ENCODE measurements at places on chromosomes 3 and 15.

GRCh38 chr3:136109499-136109898, 86.6 kb downstream of the MSL2 start:
- DNase-seq = no peak

GRCh38 chr15:101439920-101440319, 49.6 kb downstream of the PCSK6 start:
- DNase-seq = no peak

DNA sequence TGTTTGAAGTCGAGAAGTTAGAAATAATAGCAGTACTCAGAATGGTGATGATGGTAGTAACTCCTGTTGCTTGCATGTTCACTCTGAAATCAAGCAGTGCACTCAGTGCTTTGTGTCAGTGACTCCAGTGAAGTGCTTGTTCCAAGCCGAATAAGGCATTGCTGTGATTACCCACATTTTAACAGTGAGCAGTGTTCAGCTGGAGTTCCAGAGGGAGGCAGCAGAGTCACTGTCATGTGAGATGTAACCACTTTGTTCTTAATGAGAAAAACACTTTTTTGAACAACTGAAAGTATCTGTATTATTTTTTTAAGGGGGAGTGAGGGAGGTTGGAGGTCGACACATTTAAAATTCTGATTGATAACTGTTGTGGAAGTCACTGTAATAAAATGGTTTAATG, 3.7 kb downstream of the MDFIC2 start:
- no peak for DNase-seq

DNA sequence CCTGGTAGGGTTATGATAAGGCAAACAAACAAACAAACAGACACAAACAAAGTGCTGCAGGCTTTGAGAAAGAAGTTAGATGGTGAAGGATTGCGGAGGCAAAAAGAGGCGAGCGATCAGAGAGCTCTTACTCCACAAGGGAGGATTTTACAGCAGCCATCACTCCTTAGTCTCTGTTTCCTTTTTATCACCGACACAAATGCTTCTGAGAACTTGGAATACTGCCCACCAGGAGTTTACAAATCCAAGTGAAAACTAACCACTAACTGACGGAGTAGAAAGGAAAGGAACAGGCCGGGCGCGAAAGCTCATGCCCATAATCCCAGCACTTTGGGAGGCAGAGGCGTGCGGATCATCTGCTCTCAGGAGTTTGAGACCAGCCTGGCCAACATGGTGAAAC, 35.6 kb upstream of the GPR160 start:
- DNase-seq = no peak

GRCh38 chr15:91609966-91610365, 243.5 kb upstream of the SLCO3A1 start:
- no peak for DNase-seq

DNA sequence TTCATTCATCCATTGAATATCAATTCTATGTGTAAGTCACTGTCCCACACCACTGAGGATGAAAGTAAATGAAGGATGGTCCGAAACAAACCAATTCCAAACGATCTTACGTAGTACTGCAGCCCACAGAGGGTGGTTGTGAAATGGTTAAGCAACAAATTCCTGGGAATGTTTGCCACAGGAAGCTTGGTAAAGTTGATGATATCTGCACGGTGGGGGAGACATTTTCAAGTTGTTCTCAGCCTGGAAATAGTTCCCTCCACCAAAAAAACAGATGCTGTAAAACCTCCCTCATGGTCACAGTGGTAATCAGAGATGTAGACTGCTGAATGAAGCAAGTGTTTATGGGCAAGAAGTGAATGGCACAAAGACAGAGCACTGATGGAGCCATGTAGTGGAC, 35.9 kb upstream of the BNC1 start:
- DNase-seq = no peak

GRCh38 chr15:22974745-22975144, 5.4 kb downstream of the CYFIP1 start:
- no peak for DNase-seq

- DNase-seq = no peak
These were observed 11.5 kb upstream of the PARP14 start for GRCh38 chr3:122668930-122669730.

DNA sequence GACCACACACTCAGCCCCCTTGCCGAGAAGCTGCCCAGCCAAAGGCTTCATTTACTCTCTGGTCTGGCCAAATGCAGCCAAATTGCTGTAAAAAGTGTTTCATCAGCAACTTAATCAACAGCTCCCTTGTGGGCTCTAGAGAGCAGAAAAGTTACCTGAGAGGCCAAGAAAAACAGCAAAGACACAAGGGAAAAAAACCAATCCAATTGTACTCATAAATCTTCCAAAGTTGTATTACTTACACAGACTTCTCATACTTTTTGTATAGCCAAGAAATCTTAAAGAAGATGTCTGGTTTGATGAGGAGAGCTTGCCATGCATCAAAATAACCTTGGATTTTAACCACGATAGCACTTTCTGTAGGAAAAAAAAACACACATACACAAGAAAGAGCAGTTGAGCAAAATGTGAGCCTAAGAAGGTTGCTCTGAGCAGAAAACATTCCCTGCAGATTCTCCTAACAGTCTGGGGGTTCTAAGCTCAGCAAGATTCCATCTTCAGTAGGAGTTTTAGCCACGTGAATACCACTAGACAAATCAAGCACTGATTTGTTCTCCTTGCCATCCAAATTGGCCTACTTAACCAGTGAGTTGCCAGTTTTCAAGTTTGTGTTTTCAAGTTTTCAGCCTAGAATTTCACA, 120.0 kb downstream of the CYP19A1 start:
- no peak for DNase-seq

DNA sequence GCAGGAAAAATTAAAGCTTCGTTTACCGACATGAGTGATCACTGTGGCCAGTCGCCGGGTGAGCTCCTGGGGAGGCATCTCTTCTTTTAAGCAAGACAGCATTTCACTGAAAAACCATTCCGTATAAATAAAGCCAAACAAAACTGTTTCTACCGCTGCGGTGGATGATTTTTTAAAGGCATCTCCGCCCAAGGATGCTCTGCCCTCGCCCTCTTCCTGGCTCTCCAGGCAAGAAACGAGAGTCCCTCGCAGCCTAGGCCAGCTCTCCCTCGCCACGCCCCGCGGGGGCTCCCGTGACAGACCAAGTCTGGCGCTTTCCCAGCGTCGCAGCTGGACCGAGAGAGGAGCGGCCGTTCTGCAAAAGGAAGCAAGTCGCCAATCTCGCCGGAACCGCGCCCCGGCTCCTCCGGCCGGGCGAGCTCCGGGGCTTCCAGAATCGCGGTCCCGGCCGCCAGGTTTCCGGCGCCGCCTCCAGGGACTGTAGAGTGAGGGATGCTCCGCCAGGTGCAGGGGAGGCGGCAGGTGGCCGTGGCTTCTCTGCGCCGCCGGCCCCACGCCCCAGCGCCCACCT, 458 bp downstream of the MCF2L2 start:
- peak; percentile 70 for DNase-seq

DNA sequence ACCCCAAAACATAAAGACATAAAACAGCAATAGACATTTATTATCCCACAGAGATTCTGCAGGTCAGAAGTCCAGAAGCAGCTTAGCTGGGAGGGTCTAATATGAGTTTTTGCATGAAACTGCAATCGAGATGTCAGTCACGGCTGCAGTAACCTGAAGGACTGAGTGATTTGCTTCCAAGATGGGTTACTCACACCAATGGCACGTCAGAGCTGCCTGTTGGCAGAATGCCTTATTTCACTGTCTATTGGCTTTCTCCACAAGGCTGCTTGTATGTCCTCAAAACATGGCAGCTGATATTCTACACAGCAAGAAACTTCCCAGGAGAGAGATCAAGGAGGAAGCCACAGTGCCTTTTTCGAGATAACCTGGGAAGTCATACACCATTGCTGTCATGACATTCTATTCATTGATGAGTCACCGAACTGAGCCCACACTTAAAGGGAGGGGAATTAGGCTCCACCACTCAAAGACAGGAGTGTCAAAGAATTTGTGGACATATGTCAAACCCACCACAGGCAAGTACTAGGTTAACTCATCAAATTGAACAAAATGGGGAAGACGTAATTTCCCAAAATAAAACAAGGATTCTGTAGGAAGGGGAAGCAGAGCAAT, 122.2 kb downstream of the SYNPR start:
- no peak for DNase-seq

GRCh38 chr3:31929826-31930502, 51.1 kb downstream of the OSBPL10 start:
- DNase-seq = no peak

DNA sequence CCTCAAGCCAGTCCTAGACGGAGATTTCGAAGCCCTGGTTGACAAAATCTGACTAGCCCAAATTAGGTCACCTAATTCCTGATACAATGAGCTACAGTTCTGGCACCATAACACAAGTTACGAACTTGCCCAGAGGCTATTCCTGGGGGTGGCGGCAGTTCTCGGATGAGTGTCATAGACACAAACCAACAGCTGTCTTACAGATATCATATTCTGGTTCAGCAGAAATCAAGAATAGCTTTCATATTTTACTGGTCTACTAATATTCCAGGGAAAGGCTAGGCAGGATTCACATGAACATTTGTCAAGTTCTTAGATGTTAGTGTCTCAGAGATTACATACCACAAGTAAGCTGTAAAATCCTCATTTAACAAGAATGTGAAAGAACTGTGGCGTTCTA, 8.8 kb downstream of the ANAPC13 start:
- DNase-seq = no peak

DNA sequence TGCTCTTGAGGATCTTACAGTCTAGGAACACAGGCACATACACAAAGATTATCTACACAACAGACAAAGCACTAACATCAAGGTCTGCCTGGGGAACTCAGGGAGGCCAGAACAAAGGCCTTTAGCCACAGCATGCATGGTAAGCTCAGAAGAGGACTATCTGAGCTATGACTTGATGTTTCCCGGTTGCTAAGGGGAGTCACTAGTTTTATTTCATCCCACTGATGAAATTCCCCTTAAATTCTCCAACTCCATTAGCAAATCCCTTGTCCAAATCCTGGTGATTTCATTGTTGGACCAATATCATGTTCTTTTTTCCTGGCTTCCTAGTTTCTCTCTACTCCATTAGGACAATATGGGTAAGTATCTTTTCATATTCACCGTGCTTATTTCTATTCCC, 23.3 kb downstream of the FBN1 start:
- no peak for DNase-seq

DNA sequence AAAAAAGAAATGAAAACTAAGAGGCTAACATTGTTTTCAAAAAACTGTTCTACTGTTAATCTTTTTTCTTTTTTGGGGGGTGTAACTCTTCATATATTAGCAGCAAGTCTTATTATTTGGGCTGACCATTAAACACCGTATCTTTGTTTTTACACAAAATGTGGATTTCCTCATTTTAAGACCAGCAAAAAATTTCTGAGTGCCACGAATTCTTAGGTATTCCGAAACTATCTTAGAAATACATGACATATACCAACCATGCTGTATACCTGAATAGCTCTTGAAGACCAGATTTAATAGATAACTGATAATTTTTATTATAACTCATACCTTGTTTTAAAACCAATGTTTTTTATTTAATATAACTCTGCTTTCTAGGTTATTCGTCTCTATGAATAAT, 620 bp upstream of the TTC23 start:
- no peak for DNase-seq

DNA sequence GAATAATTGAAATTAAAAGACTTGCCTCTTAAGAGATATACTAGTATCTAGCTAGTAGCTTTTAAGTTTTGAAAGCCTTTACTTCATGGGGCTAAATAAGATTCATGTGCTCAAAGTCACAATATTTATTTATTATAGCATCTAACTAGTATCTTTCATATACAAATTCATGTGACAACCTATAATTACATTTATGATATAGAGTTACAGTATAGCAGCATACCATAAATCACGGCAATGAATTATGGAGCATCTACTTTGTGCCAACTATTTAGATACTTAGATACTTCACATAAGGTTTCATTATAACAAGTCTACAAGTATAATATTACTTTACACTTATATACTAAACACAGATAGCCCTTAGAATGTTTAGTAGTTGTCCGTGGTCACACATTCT, 229.4 kb downstream of the TPRG1 start:
- DNase-seq = no peak

- no peak for DNase-seq
These were observed 84.2 kb upstream of the ZNF280D start for GRCh38 chr15:56817321-56818080.

GRCh38 chr3:69180869-69181591, 58.6 kb upstream of the LMOD3 start:
- DNase-seq = no peak

DNA sequence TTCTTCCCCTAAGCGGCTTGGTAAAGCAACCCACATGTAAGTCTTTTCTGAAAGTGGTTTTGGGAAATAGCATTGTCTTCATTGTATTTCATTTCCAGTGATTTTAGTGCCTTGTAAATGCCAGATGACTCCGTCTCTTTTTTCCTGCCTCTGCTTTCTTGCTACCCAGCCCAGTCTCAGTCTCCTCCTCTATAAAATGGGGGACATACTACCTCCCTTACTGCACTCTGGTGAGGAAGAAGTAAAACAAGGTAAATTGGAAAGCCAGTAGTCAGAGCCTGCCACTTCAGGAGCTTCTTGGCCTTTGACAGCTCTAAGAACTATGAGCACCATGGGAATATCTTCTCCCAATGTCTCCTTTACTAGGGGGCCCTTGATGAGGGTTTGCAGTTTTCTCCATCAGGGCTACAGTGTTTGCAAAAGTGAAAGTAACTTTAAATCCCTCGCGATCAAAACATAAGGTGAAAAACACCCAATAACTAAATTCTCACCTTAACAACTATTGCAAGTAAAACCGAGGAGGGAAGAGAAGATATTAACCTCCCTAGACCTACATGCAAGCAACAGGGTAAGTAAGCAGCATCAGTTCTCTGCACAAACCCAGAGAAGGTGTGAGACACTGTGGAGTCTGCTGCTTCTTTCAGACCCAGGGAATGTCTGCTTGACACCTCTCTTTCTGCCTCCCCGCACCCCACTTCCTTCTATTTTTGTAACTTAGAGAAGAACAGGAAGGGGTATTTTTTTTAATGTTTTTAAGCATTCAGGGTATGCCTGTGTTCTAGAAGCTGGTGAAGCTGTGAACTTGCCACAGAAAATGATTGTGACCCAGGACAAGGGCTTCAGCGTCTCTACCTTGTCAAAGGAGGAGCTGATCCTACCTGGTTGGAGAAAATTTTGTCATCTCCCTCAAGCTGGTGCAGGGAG, 159.1 kb upstream of the EOMES start:
- DNase-seq = no peak

DNA sequence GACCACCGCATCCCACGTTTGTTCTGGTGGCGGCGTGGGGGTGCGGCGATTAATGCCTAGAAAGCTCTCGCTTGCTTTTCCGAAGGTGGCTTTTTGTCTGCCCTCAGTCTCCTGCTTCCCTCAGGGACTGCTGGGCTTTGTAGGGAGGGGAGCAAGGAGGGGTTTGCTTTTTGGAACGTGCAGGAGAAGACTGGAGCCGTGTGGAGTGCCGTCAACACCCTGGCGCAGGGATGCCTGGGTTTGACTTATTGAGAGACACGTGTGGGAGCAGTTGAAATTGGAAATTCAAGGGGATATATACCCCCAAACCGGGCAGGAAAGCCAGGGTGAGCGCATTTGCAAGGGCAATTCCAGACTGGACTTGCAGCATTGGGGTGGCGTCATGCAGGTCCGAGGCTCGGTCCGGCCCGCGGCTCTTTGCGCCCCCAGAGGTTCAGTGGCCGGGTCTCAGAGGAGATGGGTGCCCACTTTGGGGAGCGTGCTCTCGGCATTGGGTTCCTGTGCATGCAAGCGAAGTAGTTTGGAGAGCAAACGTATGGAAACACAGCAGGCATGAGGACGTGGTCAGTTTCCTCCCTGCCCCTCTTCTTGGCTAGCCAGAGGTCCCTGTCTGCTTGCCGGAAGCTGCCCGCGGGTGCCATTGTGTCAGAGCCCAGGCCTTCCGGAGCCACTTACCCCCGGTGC, 2.1 kb downstream of the EPHB1 start:
- DNase-seq = no peak

All from suprapubic skin (tissue), 4 donors.